ENCODE measurements at places on chromosomes 2 and 18. TPM values are rescaled to one million over a fixed set of nuclear protein-coding genes. Genes with fewer than 3 reads are reported as not detected.

Gene CEP68
- total RNA-seq = 5.2 TPM

Gene COL4A3
- 0.29 TPM for total RNA-seq

Gene FAM237A
- total RNA-seq = not detected

Gene ZC3H6
- 4.3 TPM for total RNA-seq

Gene CBLN2
- not detected for total RNA-seq

Gene KLHL14
- not detected for total RNA-seq

Gene POLR1B
- 21.3 TPM for total RNA-seq

Gene G6PC2
- total RNA-seq = not detected

Gene CCDC150
- 13.6 TPM for total RNA-seq

Data from RPMI7951 (cell line).